ENCODE measurements at places on chromosomes 4 and X.

- no peak for DNase-seq
Measured at GRCh38 chr4:48642421-48643374, 137.4 kb downstream of the FRYL start.

GRCh38 chr4:89316211-89316610 lies 8.6 kb upstream of the GPRIN3 start:
- DNase-seq, result no peak

DNA sequence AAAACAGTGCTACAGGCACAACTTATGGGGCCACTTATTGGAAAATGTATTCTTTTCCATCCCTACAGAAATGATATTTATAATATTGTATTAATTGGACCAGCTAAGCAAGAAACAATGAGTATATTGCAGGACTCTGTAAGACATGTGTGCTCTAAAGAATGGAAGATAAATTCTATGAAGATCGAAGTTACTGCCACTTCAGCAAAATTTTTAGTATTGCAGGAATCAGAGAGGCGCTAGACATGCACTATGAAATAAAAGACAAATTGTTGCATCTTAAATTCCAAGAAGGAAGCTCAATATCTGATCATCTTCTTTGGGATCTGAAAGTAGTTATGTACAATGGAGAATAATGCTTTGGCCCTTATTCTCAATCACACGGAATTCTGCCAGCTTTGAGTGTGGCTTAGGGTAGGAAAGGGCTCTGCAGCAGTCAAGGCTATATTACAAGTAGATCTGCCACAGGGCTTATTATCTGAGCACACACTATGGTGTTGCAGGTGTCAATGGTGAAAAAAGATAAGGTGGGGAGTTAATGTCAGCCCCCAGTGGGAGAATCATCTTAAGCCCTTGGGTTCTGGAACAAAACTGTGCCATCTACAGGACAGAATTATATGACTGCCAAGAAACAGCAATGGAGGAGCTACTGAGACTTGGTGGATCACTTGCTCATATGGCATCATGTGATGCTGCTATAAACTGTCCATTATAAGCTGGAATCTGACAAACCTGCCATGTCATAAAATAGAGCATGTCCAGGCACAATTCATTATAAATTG lies 334.0 kb upstream of the NDST3 start:
- no peak for DNase-seq

- DNase-seq, result no peak
Measured at GRCh38 chrX:18465051-18465450, 39.6 kb downstream of the CDKL5 start.

Data from activated CD4-positive, alpha-beta T cell treated with anti-CD3 and anti-CD28 coated beads for 24 hours (primary cell).